ENCODE measurements at places on chromosomes 7 and 10.

DNA sequence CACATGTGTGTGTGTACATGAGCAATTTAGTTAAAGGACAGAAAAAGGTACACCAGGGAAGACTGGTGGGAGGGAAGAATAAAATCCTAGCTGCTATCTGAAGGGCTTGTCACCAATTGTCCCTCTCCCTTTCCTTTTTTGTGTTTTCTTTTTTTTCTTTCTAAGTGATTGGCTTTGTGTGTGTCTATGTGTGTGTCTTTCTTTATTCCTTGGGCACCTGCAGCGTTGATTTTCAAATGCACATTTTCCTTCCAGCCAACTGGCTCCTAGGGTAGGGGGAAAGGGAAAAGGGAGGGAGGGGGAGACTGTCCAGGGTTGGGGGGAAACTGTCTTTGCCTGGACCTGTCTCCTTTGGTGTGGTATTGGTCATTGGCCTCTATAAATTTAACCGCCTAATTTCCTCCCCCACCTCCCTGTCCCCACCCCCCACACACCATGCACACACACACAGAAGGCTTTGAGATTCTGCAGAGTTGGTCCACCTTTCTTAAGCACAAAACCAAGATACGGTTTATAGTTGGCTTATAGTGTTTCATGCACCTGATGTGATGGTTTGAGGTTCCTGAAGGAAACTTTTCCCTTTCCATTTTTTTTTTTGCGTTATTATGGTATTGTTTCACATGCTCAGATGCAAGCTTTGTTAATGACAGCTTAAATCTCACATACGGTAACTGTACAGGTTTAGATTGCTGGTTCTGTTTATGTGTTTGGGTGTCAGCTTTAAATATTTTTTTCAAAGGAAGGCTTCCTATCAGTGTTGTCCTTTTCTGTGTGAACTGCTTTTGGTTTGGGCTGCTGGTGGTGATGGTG lies 2.6 kb downstream of the AUTS2 start:
- DNase-seq, result no peak

DNA sequence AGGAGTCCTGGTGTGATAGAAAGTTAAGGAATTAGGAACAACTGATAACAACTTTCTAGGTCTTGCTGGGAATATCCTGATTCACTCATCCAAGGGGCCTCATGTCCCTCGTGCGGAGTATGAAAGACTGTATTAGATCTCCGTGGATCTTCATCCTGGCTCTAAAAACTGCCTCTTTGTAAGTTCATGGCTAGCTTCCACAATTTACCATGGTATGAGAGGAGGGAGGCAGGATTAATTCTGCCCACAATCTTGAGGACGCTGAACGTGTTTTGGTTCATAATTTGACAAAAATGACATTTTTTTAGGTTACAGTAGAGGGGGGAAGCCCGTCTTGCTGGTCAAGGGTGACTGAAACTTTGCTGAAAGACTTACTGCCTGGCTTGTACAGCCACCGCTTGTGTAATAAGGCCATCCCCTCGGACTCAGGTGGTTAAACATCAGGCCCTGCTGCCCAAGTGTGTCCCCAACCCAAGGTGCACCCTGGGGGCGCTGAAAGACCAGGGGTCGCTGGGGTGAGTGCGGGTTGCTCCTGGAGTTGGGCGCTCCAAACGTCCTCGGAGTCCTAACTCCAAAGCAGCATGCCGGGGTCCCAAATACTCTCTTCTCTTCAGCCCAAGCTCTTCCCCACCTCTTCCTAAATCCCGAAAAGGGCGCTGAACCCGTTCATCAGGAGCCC lies 733 bp downstream of the HIBADH start:
- DNase-seq, result peak; percentile 9

- DNase-seq, result no peak
These were observed 64.8 kb upstream of the GRM8 start for GRCh38 chr7:127317447-127317961.

DNA sequence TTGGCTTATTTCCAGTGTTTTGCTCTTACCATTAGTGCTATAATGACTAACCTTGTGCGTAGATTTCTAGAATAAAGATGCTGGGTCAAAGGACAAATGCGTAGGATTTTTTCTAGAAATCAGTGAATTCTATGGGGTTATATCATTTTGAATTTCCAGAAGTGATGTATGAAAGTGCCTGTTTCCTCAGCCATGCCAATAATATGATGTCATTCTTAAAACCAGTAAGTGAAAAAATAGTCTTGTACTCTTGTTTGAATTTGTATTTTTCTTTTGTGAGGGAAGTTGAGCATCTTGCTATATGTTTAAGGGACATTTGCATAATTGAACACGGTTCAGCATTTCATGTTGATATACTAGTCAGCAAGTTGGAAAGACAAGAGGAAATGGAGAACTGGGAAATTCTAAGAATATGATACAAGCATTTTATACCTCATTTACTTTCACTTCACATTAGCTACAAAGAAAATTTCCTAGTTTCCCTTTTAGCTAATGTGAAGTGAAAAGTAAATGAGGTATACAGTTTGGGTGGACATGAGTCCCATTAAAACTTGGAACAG lies 3.8 kb upstream of the DNAH11 start:
- DNase-seq, result no peak
